Esophagus mucosa (tissue), 1 donor: ENCODE measurements at places on chromosomes 5 and 9.

GRCh38 chr5:149083846-149084245 lies 21.0 kb upstream of the SH3TC2 start:
- no peak for ATAC-seq

GRCh38 chr9:5326893-5327548 lies 12.7 kb downstream of the RLN1 start:
- ATAC-seq = no peak

DNA sequence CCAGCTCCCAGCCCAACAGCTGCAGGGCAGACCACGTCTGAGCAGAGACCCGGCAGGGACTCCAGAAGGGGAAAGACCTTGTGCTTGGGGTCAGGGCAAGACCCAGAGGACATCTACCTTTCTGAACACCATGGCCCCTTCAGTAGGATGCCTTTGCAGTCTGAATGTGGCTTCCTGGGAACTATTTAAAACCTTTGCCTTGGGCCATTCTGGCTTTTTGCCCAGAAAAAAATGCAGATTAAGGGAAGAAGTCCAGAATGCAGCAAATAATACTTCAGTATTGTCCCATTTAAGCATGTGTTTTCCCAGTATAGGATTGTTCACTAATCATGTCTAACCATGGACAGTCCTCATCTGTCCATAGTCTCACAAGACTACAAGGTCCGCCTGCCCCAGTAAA lies 67.5 kb upstream of the ERCC6L2 start:
- no peak for ATAC-seq

- no peak for ATAC-seq
Observed at GRCh38 chr5:79560771-79561524, 47.0 kb upstream of the HOMER1 start.

DNA sequence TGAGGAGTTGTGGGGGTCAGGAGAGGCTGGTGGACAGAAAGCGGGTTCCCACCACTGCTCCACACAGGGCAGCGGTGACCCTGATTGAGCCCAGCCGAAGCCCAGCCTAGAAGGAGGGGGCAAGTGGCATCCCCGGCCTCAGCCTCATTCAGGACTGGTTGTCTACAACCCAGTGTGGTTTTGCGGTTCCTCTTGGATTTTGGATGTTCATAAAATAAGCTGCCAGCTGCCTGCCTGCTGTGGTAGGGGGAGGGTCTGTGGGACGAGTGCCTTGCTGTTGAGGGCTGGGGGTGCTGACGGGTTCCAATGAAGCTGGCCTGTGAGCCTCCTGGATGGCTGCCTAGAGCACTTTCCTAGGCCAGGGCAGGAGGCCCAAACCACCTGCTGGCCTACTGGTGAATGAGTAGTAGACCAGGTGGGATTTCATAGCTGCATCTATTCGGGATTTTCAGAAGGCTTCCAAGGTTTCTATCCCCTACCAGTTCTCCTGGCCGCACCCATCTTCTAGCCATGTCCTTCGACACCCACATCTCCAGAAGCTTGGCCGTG lies 102.4 kb downstream of the NDFIP1 start:
- ATAC-seq = no peak
